Adrenal gland (tissue), 19 donors: ENCODE measurements at places on chromosomes 7 and 10. TPM values are rescaled to one million over a fixed set of nuclear protein-coding genes. Genes with fewer than 3 reads are reported as not detected.

- peak; percentile 8 for DNase-seq
Observed at GRCh38 chr10:108911814-108912541, 1011.3 kb downstream of the XPNPEP1 start.

- no peak for DNase-seq
Observed at GRCh38 chr7:42880392-42880791, 31.5 kb downstream of the C7orf25 start.

Gene MCM10
- 0.63 TPM for total RNA-seq

DNA sequence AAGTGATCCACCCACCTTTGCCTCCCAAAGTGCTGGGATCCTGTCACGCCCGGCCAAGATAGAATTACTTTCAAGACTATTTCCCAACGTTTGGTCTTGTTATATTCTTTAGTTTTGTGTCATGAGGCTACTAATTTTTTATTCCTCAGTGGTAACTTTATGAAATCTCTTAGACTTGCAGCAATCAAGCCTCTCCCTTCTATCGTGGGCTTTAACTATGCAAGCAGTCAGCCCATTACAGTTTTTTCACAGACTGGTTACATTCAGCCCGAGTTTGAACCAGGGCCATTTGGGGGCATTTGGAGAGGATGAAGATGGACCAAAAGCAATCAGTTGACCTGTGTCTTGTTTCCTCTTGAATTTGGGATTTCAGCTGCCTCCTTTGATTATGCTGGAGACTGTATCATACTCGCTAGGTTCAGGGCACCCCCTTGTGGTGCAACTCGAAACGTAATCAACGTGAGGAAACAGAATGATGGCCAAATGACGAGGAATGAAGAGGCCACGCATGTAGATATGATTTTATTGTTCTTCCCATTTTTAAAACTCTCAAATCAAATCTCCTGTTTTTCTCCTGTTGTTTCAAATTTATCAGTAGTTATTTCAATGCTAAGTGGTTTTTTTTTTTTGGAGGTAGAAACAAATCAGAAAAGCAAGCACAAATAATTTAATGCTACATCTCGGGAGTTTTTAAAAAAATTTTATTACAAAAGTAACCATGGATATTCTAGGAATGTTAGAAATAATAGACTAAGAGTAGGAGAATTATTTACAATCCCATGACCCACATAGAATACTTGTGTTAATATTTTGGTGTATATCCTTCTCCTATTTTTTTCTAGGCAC, 151.6 kb downstream of the KIAA1217 start:
- DNase-seq = peak; percentile 78

DNA sequence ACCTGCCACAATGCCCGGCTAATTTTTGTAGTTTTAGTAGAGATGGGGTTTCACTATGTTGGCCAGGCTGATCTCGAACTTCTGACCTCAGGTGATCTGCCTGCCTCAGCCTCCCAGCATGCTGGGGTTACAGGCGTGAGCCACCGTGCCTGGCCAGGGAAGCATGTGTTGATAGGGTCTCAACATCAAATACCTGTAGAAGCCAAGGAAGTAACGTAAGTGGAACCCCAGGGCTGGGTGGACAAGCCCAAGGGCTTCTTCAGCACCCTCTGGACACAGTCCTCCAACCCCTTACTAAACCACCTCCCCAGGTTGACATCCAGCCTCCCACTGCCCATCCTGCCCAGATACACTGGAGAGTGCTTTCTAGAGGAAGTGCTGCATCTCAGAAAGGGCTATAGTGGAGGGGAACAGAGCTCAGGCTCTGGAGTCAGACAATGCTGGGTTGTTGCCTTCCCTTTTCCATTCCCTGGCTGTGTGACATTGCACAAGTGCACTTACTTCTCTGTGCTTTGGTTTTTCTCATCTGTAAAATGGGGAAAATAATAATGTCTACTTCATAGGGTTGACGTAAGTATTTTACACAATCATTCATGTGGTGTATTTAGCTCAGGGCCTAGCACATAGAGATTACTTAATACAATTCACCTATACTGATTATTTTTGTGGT, 73.9 kb upstream of the KAT6B start:
- DNase-seq = no peak

DNA sequence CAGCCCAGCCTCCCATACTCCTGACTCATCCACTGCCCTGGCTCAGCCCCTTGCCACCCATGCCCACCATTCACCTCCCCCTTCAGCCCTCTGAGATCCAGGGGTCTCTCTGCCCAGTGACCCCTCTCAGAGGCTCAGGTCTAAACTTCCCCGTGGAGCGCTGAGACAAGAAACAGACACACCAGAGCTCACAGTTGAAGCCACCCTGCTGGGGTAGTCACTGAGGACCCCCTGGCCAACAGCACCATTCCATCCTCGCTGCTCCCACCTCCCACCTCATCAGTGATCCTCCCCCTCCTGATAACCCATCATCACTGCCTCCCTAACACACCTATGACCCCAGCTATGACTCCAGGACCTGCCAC, 100.7 kb downstream of the GRID1 start:
- DNase-seq = no peak

Gene DGKI
- total RNA-seq = 0.99 TPM
